ENCODE measurements at places on chromosomes 4 and X. TPM values are rescaled to one million over a fixed set of nuclear protein-coding genes. Genes with fewer than 3 reads are reported as not detected.

CACNA1F gene
- total RNA-seq: 0.59 TPM

CT55 gene
- total RNA-seq: 0.21 TPM

CXCL6 gene
- total RNA-seq: 0.15 TPM

NSUN7 gene
- total RNA-seq: 8.5 TPM

RBBP7 gene
- 112 TPM for total RNA-seq

ADGRL3 gene
- total RNA-seq: 44.8 TPM

DCAF4L1 gene
- total RNA-seq: 0.44 TPM

SNCA gene
- total RNA-seq: 49.7 TPM

IL1RAPL1 gene
- 0.18 TPM for total RNA-seq

- DNase-seq: no peak
Observed at GRCh38 chr4:184147858-184148737, 69.6 kb downstream of the ENPP6 start.

- DNase-seq: no peak
Observed at GRCh38 chr4:98586291-98586961, 72.0 kb downstream of the TSPAN5 start.

DNA sequence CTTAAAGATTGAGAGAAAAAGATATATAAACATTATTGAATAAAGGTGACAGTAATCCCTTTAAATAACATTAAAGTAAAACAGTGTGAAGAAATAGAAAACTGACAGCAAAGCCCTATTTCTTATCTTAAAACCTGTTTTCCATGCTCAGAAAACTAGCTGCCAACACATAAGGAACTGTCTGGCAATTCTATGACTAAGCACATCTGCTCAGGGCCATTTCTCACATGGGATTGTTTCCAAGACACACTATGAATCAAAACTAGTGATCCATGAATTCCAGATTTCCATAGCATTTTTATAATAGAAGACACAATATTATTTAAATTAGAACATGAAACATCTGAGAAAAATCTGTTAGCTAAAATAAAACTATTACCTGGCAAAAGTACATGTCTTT lies 113.4 kb downstream of the SCLT1 start:
- DNase-seq: no peak

DNA sequence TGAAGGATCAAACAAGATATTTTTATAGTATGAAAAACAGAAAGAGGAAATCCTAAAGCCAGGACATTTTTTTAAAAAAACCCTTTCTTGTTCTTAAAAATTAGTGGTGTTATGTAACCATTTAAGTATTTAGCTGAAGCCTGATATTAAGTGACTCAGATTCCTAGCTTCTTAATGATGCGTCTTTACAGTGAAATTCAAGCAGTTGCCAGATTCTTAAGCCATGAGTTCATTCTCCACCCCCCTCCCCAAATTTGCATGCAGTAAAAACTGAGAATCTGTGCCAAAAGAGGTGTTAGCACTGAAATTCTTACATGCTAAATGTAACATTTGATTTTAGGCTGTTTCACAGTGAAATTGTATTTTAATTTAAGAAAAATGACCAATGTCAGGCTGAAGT lies 180.8 kb downstream of the RAPGEF2 start:
- no peak for DNase-seq

DNA sequence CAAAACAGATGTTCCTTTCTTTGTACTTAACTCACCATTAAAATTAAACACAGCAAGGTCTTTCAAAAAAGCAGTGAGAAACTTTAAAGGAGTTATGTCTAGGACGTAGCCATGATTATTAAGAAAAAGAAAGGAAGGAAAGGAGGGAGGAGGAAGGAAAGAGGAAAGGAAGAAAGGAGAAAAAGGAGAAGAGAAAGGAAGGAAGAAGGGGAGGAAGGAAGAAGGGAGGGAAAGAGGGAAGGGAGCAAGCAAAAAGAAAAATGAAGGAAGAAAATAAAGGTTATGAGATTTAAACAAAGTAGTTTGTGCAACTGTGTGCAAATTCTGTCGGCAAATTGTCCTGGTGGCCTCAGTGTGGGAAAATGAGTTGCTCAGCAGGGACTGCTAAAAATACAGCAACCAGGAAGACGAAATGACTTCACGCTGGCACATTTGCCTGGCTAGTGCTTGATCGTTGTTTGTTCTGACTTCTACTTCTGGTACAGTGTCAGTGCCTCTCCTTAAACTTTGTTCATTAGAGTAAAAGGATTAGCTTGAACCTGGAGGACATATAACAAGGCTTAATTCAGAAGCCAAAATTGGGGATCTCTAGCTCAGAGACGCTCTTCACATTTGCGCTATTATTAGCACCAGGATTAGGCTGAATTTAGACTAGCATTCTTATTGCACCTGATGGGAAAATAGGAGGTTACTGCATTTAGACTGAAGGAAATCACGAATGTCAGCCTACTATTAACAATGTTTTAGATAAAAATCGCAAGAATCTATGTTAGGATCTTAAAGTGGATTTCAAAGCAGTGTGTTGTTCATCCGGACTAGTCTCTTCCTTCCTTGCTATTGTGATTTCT lies 81.2 kb downstream of the DCK start:
- no peak for DNase-seq

DNA sequence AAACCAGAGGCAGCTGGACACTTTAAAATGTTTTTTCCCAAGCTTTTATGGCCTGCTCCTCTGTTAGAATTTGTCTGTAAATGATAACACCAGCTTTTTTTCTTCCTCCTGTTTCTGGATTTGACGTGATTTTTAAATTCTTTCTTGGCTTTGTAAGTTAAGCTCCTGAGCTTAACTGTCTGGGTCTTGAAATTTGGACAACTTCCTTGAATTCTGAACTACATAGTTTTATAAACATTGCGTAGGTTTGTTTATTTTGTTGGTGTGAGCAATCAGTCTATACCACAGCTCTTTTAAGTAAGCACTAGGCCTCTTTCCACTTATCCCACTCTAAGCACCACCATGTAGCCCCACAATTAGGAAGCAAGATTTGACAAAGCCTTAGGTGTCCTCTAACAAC lies 144.4 kb upstream of the GUCY1A1 start:
- DNase-seq: no peak

DNA sequence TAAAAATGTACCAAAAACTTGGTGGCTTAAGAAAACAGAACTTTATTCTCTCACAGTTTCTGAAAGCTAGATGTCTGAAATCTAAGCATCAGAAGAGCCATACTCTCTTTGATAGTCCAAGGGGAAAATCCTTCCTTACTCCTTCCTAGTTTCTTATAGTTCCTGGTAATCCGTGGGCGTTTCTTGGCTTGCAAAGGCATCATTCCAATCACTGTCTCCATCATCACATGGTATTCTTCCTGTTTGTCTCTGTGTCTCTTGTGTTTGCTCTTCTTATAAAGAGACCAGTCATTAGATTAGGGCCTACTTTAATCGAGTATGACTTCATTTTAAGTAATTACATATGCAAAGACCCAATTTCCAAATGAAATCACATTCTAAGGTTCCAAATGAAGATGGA lies 118.9 kb upstream of the FSTL5 start:
- no peak for DNase-seq

- DNase-seq: no peak
Observed at GRCh38 chr4:87054900-87055299, 120.1 kb downstream of the AFF1 start.

DNA sequence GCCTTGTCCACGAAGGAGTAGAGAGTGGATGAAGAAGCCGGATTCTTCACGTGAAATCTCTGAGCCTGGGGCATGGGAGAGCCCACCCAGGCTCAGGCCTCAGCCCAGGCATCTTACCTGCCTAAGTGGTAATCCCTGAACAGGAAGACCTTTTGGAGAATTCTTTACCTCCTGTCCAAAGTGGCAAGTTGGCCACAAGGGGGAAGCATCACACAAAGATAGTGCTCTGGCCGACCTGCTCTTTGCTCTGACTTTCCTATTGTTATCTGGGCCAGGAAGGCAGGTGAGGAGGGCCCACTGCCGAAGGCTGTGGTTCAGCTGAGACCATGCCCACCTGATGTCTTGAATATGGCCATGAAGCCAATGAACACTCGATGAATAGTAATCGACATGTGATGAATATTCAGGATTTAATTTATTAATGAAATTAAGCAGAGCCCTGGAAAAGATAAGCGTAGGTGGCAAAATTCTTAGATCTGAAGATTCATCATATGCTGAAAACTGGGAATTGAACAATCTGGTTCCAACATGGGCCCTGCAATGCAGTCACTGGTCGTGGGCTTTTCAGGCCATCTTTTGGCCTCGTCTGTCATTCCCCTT lies 93.8 kb downstream of the PDGFRA start:
- peak; percentile 77 for DNase-seq

GRCh38 chr4:83852085-83852451 lies 316.2 kb downstream of the GPAT3 start:
- DNase-seq: no peak

GRCh38 chr4:2352171-2352570 lies 66.3 kb downstream of the ZFYVE28 start:
- DNase-seq: peak; percentile 1

DNA sequence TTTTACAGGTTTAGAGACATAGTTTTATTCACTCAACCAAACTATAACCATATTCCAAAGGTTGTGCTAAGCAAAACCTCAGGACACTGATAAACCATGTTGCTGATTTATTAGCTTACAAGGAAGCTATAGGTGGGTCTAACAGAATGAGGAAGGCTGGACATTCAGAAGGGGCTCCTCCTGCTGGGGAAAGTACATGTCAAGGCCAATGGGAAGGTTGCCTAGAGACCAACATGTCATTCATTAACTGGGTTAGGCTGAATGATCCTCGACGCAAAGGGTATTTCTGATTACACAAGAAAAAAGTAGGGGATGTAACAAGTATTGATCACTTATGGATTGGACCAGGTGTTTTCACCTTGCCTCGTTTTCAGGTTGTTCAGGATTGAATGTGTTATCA lies 30.3 kb downstream of the SLC10A6 start:
- DNase-seq: no peak

DNA sequence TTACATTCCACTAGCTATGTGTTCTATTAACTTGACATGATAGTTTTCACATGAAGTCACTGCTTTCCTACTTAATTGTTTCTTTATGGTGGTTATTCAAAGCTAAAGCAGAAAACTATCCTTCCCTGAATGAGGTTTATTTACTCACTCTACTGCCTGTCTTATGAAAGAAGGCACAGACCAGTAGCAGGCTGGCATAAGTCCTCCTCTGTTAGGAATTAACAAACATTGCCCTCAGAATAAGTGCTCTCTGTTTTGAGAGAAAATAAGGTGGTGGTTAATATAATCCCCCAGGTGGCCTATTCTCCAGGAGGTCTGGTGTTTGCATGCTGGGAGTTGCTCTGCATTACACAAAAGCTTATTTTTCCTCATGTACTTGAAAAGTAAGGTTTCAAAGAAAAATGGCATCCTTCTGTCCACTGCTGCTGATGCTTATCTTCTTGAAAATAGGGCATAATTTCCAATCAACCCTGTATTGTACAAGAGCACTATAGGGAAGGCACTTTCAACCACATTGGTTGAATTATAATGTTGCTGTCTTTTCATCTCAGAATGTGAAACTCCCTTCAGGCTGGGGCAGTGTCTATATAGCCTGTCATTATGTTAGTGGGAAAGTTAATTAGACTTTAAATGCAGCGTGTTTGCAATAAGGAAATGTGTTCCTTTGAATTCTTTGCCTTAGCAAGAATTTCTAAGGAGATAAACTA lies 119.7 kb upstream of the TBC1D9 start:
- DNase-seq: no peak

GRCh38 chr4:175035905-175036304 lies 117.7 kb downstream of the ADAM29 start:
- DNase-seq: no peak

DNA sequence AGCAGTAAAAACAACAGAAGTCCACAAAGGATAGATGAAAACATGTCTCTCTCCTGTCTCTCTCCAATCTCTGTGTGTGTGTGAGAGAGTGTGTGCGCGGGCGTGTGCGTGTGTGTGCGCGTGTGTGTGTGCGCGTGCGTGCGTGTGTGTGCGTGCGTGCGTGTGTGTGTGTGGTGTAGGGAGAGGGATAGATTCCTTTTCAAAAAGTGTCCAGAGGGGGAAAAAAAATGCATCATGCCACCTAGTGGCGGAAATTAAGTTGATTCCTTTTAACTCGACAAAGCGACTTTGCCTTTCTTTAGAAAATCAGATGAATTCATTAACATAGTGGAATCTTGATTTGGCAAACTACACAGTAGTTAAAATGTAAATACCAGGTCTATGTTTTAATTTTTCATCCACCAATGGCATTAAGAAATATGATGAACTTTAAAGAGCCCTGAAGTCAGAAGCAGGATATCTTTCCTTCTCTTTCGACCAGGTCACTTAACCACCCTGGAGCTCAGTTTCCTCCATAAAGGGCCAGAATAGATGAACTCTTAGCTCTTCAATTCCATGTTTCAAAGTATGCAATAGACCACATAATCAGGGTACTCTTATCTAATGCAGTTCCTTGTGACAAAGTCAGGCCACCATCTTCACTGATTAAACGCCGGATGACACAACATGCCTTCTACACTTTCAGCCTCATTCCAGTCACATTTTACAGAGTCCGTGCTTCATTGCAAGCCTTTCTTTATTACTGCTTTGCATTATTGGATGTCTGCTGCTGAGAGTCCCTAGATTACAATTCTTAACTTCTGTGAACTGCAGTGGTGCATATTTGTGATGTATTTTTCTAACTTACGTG lies 162.8 kb downstream of the FBXO8 start:
- peak; percentile 39 for DNase-seq

- no peak for DNase-seq
Observed at GRCh38 chr4:128220286-128221235, 67.1 kb downstream of the PGRMC2 start.

GRCh38 chr4:67393699-67394281 lies 151.5 kb downstream of the CENPC start:
- DNase-seq: peak; percentile 15

- DNase-seq: no peak
Observed at GRCh38 chr4:5079581-5079980, 28.3 kb downstream of the STK32B start.

DNA sequence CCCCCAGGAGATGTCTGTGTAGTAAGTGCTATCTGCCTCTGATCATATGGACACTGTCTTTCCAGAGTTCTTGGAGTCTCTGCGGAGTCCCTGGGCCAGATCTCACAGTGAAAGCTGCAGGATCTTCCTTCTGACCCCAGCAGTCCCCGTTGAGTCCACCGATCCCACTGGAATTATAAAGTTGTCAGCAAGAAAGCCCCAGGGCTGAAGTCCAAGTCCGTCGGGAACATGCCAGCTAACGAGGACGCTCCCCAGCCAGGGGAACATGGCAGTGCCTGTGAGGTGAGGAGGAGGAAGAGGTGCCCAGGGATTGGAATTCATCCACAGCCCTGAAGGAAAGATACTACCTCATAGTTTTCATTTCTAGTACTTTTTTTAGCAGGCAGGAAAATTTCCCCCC lies 9.3 kb downstream of the ZNF81 start:
- DNase-seq: no peak

DNA sequence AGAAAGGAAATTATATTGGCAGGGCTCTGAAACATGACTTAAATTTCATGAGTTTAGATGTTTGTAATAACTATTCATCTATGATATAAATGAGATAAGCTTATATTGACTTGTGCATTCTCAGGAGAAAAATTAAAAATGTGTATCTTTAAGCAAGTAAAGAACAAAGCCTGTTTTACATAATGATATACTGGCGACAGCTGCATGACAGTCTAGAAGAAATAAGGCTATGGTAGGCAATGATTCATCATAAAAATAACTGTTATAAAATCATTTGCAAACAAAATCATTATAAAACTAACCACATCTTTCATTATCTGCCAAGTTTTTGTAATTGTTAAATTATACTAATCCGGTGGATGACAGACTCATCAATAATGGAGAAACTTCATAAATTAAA lies 188.1 kb downstream of the ADAM29 start:
- no peak for DNase-seq

- DNase-seq: no peak
Observed at GRCh38 chr4:23904639-23905071, 14.8 kb upstream of the PPARGC1A start.
